ENCODE measurements at places on chromosomes 4 and X.

DNA sequence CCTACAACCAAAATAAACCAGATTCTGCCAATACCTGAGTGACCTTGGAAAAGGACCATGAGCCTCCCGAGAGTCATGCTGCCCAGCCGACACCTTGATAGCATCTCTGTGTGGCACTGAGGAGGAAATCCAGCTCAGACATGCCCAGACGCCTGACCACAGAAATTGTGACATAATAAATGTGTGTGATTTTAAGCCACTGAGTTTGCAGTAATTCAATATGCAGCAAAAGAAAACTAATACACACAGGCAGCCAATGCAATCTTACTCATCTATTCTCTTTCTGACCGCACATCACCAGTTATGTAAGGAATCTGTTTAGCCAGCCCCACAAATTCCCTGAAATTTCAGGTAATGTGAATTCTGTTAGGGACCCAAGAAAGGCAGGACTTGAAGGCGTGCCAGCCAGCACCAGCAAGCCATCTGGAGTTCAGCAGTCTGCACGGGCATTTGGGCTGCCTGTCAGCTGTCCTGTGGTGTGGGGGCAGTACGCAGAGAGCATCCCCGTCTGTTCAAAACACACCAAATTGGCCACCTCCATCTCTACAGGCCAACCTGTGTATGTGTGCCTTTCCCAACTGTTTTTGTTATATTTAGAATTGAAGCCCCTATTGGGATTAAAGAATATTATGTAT, 176.4 kb downstream of the NLGN4X start:
- DNase-seq: no peak

DNA sequence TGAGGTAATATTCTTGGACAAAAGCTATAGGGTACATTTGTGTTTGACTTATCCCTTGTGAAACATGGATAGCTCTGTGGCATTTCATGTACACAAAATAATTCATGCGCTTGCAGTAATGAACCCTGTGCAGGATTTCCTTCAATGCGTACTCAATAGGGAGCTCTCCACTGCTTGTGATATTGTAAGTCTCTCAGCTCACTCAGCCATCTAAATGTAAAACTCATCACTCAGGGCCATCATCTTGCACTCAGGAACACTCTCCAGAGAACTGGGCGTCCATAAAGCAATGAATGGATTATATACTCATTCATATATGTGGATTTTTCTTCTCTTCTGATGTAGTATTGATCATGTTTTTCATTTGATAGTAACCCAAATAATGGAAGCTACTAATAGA, 288.1 kb downstream of the DCTD start:
- no peak for DNase-seq

GRCh38 chrX:41737065-41737464, 13.1 kb downstream of the GPR82 start:
- DNase-seq: no peak

- no peak for DNase-seq
Measured at GRCh38 chr4:125432078-125432477, 117.3 kb downstream of the FAT4 start.

DNA sequence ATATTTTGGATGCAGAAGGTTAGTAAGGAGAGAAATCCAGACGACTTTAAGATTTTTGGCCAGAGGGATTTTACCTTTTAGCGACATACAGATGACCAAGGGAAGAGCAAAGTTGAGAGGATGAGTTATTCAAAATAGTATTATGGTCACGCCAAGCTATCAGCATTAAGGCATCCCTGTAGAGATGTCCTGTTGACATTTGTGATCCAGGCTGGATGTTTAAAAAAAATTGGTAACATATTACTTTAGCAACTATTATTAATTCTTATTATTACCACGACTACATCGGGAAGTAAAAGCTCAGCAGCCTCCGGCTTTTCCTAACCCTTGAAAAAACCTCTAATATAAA, 562 bp upstream of the OSTC start:
- DNase-seq: no peak
